Stimulated activated CD8-positive, alpha-beta memory T cell treated with anti-CD3 and anti-CD28 coated beads, Interleukin-7, amount 100 ng/mL, for 1 hour (primary cell): ENCODE measurements at places on chromosomes 3 and 15.

DNA sequence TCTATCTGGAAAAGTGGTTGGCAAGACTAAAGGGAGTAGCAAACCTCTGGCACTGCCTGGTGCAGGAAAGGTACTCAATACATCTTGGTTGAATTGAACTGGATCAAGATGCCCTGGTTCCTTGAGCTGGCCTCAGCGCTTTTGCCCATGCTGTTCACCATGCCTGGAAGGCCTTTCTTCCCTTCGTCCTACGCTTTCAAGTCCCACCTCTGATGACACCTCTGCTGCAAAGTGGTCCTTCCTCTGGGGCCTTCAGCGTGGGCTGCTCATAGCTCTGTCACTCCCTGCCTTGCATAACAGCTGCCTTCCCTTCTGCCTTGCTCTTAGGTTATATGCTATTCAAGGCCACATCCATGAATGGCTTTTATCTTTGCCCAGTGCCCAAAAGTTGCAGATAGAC is 23.0 kb downstream of the ITGA11 start:
- DNase-seq, result no peak

- no peak for DNase-seq
Measured at GRCh38 chr3:157931517-157931916, 174.7 kb downstream of the SHOX2 start.

DNA sequence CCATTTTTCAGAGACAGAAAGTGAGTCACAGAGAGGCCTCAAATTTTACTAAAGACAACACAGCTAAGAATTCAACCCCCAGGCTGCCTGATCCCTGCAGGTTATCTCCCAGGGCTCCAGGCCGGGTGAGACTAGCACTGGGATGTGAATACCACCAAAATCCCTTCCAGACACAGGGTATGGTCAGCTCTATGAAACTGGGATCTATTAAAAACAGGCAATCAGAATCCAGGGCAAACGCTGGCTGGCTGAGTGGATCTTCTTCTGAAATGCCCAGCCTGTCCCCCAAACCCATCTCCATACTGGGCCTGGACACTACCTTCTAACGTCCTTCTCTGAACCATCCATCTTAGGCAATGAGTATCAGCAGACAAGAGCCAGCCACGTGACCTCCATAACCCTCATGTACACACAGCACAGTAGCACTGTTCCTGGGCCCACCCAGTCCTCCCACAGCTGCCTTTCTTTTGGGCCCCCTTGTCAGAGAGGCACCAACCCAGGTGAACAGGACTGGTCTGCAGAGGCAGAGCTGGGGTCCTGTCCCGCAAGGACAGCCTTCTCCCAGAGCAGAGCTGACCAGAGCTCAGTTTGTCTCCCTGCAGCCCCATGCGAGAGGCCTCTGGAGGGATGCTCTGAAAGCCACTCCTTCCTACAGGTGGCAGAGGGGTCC is 1.9 kb downstream of the RAB6B start:
- no peak for DNase-seq

DNA sequence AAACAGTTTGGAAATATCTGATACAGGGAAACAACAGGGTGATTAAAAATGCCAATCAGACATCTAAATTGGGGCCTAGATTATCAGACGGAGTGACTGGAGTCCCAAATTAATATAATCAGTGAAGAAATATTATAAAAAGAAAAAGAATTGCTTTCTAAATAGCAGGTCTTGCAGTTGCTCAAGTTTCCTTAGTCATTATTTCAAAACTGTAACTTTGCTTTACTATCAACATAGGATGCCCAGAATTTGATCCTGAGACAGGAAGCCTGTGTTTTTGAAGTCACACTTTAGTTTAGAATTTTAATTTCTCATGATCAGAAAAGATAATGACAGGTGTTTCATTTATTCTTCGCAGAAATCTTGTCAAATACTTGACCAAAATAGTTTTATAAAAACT is 105.9 kb downstream of the IL1RAP start:
- no peak for DNase-seq

DNA sequence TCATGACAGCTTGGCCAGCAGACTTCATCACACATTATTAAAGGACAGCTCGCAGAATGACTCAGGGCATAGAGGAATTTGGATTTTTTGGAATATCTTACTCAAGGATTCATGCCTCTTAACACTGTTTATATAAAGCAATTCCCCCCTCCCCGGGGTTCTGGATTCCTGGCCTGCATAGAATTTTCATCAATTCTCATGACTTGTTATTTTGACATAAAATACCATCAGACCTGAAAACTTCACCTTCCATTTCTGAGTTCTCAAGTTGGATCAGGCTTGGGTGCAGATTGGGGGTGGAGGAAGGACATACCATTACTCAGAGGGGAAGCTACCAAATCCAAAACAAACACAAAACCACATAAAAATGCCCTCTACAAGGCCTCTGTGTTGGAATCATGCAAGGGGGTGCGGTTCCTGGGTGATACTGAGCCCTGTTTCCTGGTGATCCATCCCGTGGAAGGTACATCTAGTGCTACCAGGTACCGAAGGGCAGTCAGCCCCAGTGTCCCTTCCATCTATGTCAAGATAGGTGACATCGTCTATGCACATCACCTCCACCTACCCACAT is 95.3 kb downstream of the DAPK2 start:
- no peak for DNase-seq

DNA sequence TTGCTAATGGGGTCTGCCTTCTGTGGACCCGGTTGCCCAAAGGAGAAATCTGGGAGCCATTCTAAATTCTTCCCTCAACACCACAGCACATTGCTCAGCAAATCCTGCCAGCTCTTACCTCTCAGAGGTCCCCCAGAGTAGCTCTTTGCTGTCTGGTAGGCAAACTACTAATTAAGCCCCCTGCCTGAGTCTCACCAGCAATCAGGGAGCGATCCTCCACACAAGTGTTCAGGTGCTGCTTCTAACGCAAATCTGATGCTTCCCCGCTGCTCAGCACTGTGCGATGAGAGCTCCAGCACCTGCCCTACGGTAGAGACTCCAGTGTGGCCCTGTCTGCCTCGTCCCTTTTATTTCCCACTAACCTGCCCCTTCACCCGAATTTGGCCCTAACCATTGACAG is 60.5 kb downstream of the HCN4 start:
- DNase-seq, result no peak

- DNase-seq, result no peak
Measured at GRCh38 chr15:56342653-56343052, 22.6 kb upstream of the TEX9 start.

DNA sequence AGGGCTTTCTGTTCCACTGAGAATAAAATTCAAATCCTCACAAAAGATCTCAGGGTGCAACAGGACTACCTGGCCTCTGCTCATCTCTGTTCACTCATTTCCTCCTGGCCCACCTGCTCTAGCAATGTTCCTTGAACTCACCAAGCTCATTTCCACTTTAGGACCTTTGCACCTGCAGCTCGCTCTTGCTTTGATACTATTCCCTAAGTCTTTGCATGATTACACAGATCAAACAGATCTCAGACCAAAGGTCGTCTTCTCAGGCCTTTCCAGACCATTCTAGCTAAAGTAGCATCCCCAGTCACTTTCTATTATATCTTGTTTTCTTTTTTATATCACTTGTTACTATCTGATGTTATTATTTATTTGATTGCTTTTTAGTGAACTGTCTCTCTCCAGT is 54.7 kb downstream of the B3GNT5 start:
- no peak for DNase-seq

GRCh38 chr3:148246291-148246923 is 451.3 kb upstream of the AGTR1 start:
- DNase-seq, result no peak

GRCh38 chr15:80182611-80183261 is 29.9 kb downstream of the FAH start:
- DNase-seq, result no peak

- DNase-seq, result no peak
Measured at GRCh38 chr3:2540115-2540514, 441.4 kb downstream of the CNTN4 start.

- DNase-seq, result no peak
Measured at GRCh38 chr3:8702560-8702959, 31.0 kb upstream of the CAV3 start.
